Activated CD4-positive, alpha-beta T cell treated with anti-CD3 and anti-CD28 coated beads, Interleukin-2, amount 10 ng/mL, durations not matched to agents 7 days and 5 days (primary cell): ENCODE measurements at places on chromosomes 7 and 10. TPM values are rescaled to one million over a fixed set of nuclear protein-coding genes. Genes with fewer than 3 reads are reported as not detected.

Gene HKDC1
- 10.9 TPM for total RNA-seq

Gene LRRD1
- not detected for total RNA-seq

Gene EEPD1
- 11.9 TPM for total RNA-seq

Gene CBLL1
- total RNA-seq: 45.7 TPM

Gene OR13A1
- 0.15 TPM for total RNA-seq

Gene LIPK
- total RNA-seq: not detected

DNA sequence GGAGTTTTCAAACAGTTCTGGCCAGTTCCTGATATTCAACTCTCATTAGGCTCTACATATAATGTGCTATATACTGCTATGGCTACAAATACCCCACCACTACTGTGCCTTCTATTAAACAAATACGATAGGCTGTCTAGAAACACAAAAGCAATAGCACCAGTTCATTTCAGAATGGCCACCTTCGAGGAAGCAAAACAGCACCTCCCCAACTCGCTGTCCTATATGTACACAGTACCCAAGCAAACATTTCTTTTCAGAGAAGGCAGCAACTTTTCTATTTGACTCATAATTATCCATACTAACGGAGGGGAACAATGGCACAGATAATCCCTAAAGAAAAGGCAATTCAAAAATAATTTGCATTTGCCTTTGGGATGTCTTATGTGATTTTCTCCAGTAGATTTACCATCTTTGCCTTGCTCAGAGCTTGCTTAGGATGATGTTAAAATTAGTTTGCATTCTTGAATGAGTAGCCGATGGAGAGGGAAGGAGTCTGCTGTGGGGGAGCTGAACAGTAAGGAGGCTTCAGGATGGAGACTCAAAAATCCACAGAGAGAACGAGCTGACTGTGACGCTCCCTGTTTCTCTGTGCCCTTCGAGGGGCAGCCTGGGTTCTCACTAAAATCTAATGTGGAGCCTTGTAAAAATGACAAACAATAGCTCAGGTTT lies 218.7 kb downstream of the FANK1 start:
- DNase-seq: no peak

DNA sequence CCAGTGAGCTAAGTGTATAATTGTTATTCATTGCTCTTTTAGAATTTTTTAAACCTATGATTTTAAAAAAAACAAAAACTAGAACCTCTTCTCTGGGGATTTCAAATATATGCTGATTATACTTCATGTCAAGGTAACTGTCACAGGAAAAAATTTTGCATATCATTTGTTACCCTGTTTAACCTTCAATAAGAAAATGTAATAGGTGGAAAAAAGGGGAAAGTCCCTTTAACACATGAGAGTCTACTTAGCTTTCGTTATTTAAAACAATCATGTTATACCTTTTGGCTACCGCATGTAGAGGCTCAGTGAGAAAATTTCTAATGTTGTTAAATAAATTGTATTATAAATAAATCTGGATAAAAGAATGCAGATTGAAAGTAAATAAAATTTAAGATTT lies 190.1 kb upstream of the AKR1E2 start:
- no peak for DNase-seq

DNA sequence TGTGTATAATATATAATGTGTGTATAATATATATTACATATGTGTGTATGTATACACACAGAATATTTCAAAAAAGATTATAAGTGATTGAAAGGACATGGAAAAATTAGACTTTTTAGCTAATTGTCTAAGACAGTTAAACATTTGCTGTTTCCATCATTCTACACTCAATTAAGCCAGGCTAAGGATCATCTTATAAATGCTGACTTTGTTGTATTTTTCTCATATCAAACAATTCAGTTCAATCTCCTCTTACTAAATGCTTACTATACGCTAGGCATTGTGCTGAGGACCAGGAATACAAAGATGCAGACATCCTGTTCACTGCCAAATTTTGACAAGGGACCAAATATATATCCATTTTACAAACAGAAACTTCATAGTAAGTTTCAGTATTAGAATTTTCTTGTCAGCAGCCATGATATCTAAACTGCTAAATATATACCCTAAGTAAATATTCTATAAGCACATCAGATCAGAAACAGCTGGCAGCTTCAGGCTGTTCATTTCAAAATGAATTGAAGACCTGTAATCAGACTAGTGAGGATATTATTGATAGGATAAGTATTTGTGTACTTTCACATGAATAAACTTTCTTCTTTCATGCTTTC lies 10.3 kb upstream of the LRRN3 start:
- DNase-seq: no peak

DNA sequence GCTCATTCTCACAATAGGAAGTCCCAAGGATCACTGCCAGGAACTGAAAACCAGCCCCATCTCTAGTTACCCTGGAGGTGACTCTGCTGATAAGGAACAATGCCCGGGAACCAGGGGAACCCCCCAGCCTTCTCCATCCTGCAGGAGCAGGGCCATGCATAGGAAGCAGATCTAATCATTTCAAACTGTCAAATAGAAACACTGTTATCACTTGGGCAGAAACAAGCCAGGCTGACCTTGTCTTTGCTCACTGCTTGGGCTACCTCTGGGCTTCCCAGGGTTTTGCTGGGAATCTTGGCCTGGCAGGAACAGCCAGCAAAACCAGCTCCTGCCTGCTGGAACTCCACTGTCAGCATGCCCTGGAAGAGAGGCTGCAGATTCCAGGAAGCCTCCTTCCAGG lies 114.1 kb downstream of the RNF216 start:
- no peak for DNase-seq

- no peak for DNase-seq
Measured at GRCh38 chr10:28467615-28468014, 65.3 kb upstream of the WAC start.

GRCh38 chr10:94232711-94233383 lies 129.9 kb downstream of the NOC3L start:
- no peak for DNase-seq

GRCh38 chr10:86349474-86349873 lies 17.1 kb downstream of the GRID1 start:
- DNase-seq: no peak

GRCh38 chr10:98045785-98046389 lies 15.5 kb upstream of the CRTAC1 start:
- peak; percentile 71 for DNase-seq

- DNase-seq: no peak
Measured at GRCh38 chr10:126632705-126633104, 37.8 kb downstream of the C10orf90 start.

- DNase-seq: no peak
Measured at GRCh38 chr7:15747712-15748111, 61.2 kb upstream of the MEOX2 start.

- no peak for DNase-seq
Measured at GRCh38 chr10:27391916-27392315, 112.2 kb upstream of the RAB18 start.

DNA sequence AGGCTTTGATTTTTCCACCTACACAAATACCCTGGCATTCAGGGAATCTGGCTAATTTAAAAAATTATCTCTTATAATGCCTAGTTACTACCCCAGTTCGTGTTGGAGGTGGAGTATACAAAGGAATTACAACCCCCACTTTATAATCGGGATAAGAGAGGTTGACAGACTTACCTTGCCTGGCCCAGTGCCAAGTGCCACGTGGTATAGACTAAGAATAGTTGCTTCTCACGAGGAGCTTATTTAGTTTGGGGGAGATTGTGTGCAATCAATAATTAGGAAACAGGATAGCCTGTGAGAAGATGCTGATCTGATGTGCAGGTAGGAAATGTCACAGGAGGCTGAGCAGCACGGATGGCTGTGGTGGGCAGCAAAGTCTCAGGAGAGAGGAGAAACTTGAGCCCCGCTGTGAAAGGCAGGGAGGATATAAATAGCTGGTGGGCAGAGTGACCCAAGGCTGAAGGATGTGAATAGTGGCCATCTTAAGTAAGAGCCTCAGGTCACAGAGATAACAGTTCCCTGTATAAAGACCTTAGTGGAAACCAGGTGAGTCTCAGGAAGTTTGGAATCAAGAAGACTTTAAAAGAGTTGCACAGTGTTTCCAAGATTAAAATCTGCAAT lies 11.3 kb upstream of the ATXN7L1 start:
- DNase-seq: no peak

DNA sequence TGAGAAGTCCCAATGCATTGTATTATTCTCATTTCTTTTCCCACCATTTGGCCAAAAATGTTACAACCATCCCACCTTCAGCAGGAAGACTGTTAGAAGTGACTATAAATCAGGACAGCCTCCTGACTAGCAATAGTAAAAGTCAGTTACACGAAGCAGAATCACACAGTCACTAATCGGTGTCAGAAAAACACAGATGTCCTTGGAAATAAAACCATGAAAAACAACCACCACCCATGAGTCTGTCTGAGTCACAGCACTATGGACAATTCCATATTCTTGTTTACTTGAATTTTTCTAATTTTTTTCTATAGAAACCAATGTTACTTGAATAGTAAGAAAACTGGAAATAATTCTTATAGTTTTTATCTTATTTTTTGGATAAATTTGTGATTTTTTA lies 81.9 kb upstream of the FRMD4A start:
- no peak for DNase-seq

DNA sequence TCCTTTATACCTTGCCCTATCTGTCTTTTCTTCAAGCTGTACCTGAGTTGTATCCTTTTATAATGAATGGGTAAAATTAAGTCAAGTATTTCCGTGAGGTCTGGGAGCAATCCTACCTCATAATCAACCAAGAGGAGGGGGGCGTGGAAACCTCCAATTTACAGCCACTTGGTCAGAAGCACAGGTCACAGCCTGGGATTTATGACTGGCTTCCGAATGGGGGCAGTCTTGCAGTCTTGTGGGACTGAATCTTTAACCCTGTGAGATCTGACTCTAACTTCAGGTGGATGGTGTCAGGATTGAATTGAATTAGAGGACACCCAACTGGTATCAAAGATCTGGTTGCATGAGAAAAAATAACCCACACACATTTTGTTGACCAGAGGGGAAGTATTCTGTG lies 23.5 kb upstream of the KCNMA1 start:
- DNase-seq: no peak

DNA sequence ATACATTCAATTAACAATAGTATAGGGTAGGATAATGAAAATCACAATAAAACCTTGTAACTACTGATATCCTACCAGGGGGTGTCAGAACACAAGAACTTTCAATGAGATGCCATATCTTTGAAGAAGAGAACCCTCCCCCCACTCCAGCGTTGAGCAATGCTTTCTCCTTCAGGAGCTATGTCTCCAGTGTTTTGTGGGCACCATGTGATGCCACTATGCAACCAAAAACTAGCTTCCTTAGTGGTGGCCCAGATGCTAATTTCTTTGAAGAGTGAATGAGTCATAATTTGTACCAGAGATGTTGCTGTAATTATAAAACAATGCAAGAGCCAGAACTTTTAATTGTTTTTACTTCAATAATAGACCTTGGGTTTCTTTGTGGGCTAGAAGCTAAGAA lies 76.0 kb upstream of the ADO start:
- peak; percentile 16 for DNase-seq

- DNase-seq: no peak
Measured at GRCh38 chr10:30944005-30944404, 87.7 kb downstream of the ZNF438 start.

GRCh38 chr7:84820481-84820880 lies 366.4 kb downstream of the SEMA3D start:
- DNase-seq: no peak

DNA sequence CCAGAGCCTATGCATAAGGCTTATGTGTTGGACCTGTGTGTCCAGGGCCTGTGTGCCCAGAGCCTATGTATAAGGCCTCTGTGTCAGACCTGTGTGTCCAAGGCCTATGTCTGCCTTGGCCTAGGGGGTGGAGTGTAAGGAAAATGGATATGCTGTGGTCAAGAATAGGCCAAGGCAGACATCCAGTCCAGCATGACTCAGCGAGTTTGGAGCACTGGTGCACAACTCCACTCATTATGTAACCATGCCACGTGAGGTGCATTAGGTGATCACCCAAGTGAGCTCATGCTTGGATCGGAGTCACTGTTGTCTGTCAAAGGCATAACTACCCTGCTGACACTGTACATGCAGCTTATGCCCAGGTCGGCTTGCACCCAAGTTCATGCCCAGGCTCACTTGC lies 238.9 kb downstream of the CACNA2D1 start:
- DNase-seq: no peak

DNA sequence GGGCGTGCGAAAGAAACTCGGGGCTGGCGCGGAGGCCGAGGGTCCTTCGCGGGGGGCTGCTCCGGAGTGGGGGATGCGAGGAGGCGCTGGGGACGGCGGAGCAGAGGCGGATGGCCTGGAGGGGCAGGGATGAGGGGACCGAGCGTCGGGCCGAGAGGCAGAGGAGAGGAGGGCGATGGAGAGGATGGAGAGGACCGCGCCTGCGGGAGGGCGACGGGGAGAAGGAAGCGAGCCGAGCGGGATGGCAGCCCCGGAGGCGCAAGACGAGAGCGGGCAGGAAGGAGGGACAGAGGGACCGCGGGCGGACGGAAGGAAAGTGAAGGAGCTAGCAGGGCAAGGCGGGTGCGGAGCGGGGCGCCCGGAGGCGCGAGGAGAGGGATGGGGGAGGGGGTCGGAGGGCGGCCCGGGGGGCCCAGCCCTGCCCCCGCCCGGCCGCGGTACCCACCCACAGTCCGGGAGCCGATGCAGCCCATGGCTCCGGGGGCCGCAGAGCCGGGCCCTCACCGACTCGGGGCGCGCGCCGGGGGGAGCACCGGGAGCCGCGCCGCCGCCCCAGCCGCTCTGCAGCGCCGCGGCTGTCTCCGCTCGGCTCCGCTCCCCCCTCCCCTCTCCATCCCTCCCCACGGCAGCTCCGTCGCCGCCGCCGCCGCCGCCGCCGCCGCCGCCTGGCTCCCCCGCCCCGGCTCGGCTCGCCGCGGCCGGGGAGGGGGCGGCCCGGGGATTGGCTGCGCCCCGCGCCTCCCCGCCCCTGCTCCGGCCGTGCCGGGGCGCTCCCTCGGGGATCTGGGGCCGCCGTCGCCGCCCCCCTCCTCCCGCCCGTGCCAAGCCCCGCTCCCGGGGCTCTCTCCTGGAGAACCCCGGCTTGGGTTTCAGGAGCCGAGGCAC lies at the start of gene FAM131B:
Gene FAM131B (minus strand): TSS at position 583 of the 885 bp plus-strand sequence. CDS start 110 bp downstream, at position 473.
- DNase-seq: peak; percentile 35

DNA sequence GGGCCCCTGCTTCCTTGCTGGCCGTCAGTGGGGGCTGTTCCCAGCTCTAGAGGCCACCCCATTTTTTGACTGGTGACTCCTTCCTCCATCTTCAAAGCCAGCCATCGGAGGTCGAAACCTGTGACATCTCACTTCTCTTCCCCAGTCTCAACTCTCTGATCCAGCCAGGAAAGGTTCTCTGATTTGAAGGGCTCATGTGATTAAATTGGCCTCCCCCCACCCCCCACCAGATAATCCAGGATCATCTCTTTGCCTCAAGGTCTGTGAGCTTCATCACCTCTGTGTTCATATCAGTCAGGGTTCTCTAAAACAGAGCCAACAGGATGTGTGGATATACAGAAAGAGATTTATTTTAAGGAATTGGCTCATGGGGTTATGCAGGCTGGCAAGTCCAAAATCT lies 5.6 kb upstream of the RAMP3 start:
- DNase-seq: no peak

DNA sequence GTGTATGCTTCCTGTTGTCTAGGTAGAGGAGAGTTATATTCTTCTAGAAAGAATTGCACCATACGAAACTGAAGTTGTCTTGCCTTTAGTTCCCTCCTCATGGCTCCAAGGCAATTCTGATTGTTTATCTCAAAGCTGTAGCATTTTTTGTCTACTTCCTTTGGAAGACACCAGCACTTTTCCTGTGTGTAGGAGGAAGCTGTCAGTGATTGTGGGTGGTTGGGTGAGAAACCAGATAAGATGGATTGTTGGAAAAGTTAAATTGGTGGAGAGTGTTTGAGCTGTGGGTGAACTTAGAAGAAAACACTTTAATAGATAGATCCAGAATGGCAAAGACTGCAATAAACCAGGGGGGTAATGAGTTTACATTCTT lies 12.1 kb upstream of the CSTF2T start:
- DNase-seq: no peak
